ENCODE measurements at places on chromosomes 7 and 10.
A peak's percentile ranks its signal among the peaks of the same experiment; 100 is the strongest.

GRCh38 chr7:123367031-123367430 is 167.3 kb upstream of the SLC13A1 start:
- H3K4me3 ChIP-seq, result no peak overlapping the region
- no peak overlapping the region for H3K27ac ChIP-seq
- no peaks in the 10 kb centered on the region for H3K27me3 ChIP-seq
- no peaks in the 10 kb centered on the region for H3K4me1 ChIP-seq
- H3K36me3 ChIP-seq, result no peaks in the 10 kb centered on the region

GRCh38 chr7:28192786-28193585 is 12.4 kb upstream of the JAZF1 start:
- no peak overlapping the region for H3K4me3 ChIP-seq
- H3K27me3 ChIP-seq, result no peaks in the 10 kb centered on the region
- H3K4me1 ChIP-seq, result no peaks in the 10 kb centered on the region
- no peak overlapping the region for H3K27ac ChIP-seq
- DNase-seq, result no peak

DNA sequence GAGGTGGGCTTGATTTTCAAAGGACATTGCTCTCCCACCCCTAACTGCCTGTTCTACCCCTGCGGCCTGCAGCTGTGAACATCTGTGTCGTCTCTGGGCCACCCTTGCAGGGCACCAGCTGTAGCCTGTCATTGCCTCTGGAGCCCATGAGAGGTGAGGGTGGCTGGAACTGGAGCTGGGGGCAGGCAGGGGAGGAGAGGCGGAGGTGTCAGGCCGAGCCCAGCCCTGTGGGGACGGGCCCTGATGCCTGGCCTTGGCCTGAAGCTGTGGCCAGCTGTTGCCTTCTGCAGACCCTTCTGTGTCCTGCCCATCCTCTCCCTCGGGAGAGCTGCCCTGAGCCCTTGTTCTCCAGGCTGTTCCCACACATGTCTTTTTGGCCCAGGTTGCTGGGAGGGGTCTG is 44.5 kb downstream of the PALD1 start:
- no peaks in the 10 kb centered on the region for H3K4me1 ChIP-seq
- H3K27me3 ChIP-seq, result no peaks in the 10 kb centered on the region
- no peak overlapping the region for H3K4me3 ChIP-seq
- no peak overlapping the region for H3K27ac ChIP-seq

GRCh38 chr10:58818900-58819299 is 306.2 kb downstream of the BICC1 start:
- DNase-seq, result no peak
- H3K27ac ChIP-seq, result no peak overlapping the region
- no peaks in the 10 kb centered on the region for H3K27me3 ChIP-seq
- no peaks in the 10 kb centered on the region for H3K36me3 ChIP-seq

GRCh38 chr10:9024210-9024609 is 969.7 kb downstream of the GATA3 start:
- no peaks in the 10 kb centered on the region for H3K27me3 ChIP-seq
- no peak overlapping the region for H3K4me3 ChIP-seq
- no peaks in the 10 kb centered on the region for H3K4me1 ChIP-seq
- no peaks in the 10 kb centered on the region for H3K36me3 ChIP-seq

- H3K36me3 ChIP-seq, result no peaks in the 10 kb centered on the region
- no peaks in the 10 kb centered on the region for H3K4me1 ChIP-seq
- no peak overlapping the region for H3K27ac ChIP-seq
- no peaks in the 10 kb centered on the region for H3K27me3 ChIP-seq
- DNase-seq, result no peak
- no peak overlapping the region for H3K4me3 ChIP-seq
These were observed 28.2 kb upstream of the AKAP9 start for GRCh38 chr7:91912494-91912893.

DNA sequence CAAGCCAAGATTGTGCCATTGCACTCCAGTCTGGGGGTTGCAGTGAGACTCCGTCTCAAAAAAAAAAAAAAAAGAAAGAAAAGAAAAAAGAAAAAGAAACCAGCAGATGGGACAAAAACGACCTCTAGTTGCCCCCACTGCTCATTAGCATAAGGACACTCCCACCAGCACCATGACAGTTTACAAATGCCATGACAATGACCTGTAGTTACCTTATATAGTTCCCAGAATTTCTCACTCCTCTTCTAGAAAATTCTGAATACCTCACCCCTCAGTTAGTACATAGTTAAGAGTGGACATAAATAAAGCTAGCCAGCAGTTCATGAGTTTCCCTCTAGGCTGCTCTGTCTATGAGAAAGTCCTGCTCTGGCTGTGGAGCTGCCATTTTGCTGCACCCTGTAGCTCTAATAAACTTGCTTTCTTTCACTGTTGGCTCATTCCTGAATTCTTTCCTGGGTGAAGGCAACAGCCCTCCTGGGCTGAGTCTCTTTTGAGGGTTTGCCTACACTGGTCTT is 276.8 kb upstream of the AKR1E2 start:
- H3K27ac ChIP-seq, result no peak overlapping the region
- H3K27me3 ChIP-seq, result no peaks in the 10 kb centered on the region
- H3K4me1 ChIP-seq, result no peaks in the 10 kb centered on the region
- no peaks in the 10 kb centered on the region for H3K36me3 ChIP-seq
- no peak for DNase-seq
- no peak overlapping the region for H3K4me3 ChIP-seq

GRCh38 chr7:13832346-13832745 is 157.1 kb downstream of the ETV1 start:
- no peak overlapping the region for H3K27ac ChIP-seq
- no peaks in the 10 kb centered on the region for H3K27me3 ChIP-seq
- no peaks in the 10 kb centered on the region for H3K4me1 ChIP-seq
- H3K36me3 ChIP-seq, result no peaks in the 10 kb centered on the region
- H3K4me3 ChIP-seq, result no peak overlapping the region

GRCh38 chr10:112213836-112214235 is 30.3 kb upstream of the GPAM start:
- no peak overlapping the region for H3K4me3 ChIP-seq
- H3K36me3 ChIP-seq, result no peaks in the 10 kb centered on the region
- no peak for DNase-seq
- no peak overlapping the region for H3K27ac ChIP-seq
- H3K27me3 ChIP-seq, result no peaks in the 10 kb centered on the region

DNA sequence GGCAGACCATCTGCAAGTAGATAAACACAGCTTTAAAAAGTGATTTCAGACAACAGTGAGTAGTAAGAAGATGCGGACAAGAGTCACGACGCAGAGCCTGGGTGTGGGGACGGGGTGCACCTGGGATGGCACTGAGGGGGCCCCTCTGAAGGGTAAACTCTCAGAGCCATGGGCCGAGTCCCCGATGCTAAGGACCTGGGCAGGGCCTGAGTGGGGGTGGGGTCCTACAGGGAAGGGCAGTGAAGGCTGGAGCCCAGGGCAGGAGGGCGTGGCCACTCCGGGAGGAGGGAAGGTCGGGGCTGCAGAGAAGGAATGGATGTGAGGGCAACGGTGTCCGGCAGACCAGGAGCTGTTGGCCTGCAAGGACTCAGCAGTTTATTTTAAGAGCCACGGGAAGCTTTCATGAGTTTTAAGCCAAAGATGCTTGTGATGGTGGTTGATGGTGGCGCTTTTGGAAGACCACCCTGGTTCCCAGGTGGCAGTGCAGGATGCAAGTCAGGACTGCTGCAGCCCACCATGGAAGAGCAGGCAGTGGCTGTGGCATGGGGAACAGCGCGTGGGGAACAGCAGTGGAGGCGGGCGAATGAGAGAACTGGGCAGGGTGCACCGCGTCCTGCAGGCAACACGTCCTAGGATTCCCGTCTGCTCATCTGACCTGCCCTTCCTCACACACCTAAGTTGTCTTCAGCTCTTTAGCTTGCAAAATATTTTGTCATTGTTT is 296.8 kb downstream of the DNAJB6 start:
- no peak overlapping the region for H3K4me3 ChIP-seq
- H3K27me3 ChIP-seq, result peaks cover 3% of the 10 kb centered on the region
- DNase-seq, result no peak
- H3K27ac ChIP-seq, result no peak overlapping the region
- H3K4me1 ChIP-seq, result no peaks in the 10 kb centered on the region

DNA sequence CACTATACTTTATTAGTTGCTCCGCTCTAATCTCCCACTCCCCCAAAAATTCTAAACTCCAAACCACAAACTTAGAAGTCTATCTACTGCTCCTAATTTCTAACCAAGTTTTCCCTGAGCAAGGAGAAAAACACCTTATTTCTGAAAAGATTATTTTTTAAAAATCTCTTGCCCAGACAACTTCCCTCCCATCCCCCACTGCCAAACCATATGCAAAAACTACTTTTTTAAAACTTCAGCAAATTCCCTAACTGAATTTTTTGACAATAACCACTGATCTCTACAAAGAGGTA is 1.9 kb downstream of the UBE2H start:
- H3K27ac ChIP-seq, result peak overlapping the region; percentile 99
- DNase-seq, result no peak
- H3K4me1 ChIP-seq, result peaks cover 11% of the 10 kb centered on the region
- H3K4me3 ChIP-seq, result peak overlapping the region; percentile 92

DNA sequence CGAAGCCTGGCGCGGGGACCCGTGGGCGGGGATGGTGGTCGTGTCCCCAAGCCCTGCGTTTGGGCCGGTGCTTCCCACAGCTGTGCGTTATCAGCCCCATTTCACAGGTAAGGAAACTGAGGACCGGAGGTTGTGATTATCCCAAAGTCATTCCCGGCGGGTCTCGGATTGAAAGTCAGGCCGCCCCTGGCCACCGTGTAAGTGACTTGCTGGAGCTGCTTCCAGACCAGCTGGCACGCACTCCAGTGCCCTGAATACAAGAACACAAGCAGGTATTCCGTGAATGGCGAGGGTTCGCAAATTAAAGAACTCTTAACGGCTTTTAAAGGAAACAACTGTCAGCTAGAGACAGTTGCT is 675 bp upstream of the ATE1 start:
- H3K27me3 ChIP-seq, result no peaks in the 10 kb centered on the region
- H3K27ac ChIP-seq, result peak overlapping the region; percentile 99
- peak; percentile 51 for DNase-seq
- H3K4me1 ChIP-seq, result peaks cover 4% of the 10 kb centered on the region

DNA sequence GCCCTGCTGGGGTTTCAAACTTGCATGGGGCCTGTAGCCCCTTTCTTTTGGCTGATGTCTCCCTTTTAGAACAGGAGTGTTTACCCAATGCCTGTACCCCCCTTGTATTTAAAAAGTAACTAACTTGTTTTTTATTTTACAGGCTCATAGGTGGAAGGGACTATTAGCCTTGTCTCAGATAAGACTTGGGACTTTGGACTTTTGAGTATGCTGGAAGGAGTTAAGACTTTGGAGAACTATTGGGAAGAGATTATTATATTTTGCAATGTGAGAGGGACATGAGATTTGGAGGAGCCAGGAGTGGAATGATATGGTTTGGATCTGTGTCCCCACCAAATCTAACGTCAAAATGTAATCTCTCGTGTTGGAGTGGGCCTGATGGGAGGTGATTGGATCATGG is 314.9 kb upstream of the SP8 start:
- no peaks in the 10 kb centered on the region for H3K27me3 ChIP-seq
- no peak overlapping the region for H3K4me3 ChIP-seq
- H3K4me1 ChIP-seq, result no peaks in the 10 kb centered on the region
- no peak for DNase-seq
- no peaks in the 10 kb centered on the region for H3K36me3 ChIP-seq

GRCh38 chr7:1516586-1517251 is 12.5 kb upstream of the INTS1 start:
- no peak overlapping the region for H3K27ac ChIP-seq
- no peak for DNase-seq
- H3K4me1 ChIP-seq, result no peaks in the 10 kb centered on the region
- no peaks in the 10 kb centered on the region for H3K27me3 ChIP-seq
- no peaks in the 10 kb centered on the region for H3K36me3 ChIP-seq

DNA sequence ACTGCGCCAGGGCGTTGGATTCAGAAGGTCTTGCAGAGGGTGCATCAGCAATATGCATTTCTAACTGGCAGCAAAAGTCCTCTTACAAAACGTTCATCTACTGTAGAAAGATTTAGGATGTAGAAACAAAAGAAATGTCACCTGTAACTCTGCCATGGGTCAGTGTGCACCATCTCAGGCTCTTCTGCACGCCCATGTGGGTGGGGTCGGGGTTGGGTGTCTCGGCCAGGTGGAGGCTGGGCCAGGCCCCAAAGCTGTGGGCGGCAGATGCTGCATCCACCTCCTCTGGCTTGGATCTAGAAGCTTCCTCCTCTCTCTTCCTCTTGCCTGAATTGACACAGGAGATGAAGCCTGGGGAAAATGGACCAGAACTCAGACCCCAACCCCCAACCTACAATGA is 111.3 kb upstream of the PPP2R2D start:
- no peaks in the 10 kb centered on the region for H3K4me1 ChIP-seq
- H3K36me3 ChIP-seq, result no peaks in the 10 kb centered on the region
- no peak overlapping the region for H3K27ac ChIP-seq
- H3K4me3 ChIP-seq, result no peak overlapping the region
- H3K27me3 ChIP-seq, result no peaks in the 10 kb centered on the region

- DNase-seq, result no peak
- no peaks in the 10 kb centered on the region for H3K36me3 ChIP-seq
- H3K4me1 ChIP-seq, result no peaks in the 10 kb centered on the region
- H3K4me3 ChIP-seq, result no peak overlapping the region
- no peaks in the 10 kb centered on the region for H3K27me3 ChIP-seq
These were observed 6.6 kb upstream of the STX1A start for GRCh38 chr7:73726083-73726466.

DNA sequence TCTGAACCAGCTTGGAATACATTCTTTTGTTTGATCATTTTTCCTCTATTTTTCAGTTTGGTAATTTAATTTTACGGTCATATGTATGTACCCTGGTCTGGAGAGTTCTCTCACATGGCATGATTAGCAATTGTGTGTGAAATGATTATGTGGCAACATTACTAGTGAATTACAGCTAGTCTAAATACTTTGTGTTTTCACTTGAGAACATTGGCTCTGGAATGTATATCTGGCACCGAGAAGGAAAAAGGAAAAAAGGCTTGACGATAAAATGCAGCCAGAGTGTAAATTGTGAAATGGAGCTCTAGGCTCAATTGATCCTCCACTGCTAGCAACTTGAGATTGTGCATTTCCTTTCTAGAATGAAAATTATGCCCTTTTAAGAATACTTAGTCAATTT is 397.2 kb downstream of the EXOC4 start:
- H3K4me3 ChIP-seq, result no peak overlapping the region
- no peaks in the 10 kb centered on the region for H3K36me3 ChIP-seq
- no peak overlapping the region for H3K27ac ChIP-seq
